Liver (tissue), 10 donors: ENCODE measurements at places on chromosomes 5 and 9. TPM values are rescaled to one million over a fixed set of nuclear protein-coding genes. Genes with fewer than 3 reads are reported as not detected.

DNA sequence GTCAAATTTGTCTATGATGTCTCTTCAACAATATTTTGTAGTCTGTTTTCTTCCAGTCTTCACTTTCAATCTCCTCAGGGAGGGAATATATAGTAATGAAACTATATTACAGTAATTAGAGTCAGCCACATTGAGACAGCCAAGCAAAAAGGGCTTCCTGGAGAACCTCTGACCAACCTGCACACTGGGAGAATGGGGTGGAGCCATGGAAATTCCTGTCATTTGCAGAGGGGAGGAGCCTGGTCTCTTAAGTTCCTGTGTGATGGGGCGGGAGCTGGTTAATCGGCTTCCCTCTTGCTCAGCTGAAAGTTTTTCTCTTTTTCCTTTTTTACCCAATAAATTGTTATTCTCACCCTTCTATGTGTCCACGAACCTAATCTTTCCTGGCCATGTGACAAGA lies 1220.0 kb downstream of the PTPRD start:
- no peak overlapping the region for H3K4me3 ChIP-seq
- no peak for DNase-seq
- H3K36me3 ChIP-seq: no peaks in the 10 kb centered on the region
- no peak overlapping the region for H3K27ac ChIP-seq

- H3K27ac ChIP-seq: no peak overlapping the region
- H3K4me3 ChIP-seq: no peak overlapping the region
- H3K27me3 ChIP-seq: no peaks in the 10 kb centered on the region
These were observed 10.4 kb downstream of the CCL28 start for GRCh38 chr5:43401827-43402226.

- H3K27me3 ChIP-seq: no peaks in the 10 kb centered on the region
- H3K27ac ChIP-seq: no peak overlapping the region
- H3K4me1 ChIP-seq: no peaks in the 10 kb centered on the region
- H3K36me3 ChIP-seq: no peaks in the 10 kb centered on the region
- no peak overlapping the region for H3K4me3 ChIP-seq
These were observed 236.1 kb downstream of the ASTN2 start for GRCh38 chr9:117178596-117179375.

- H3K4me1 ChIP-seq: no peaks in the 10 kb centered on the region
- no peak overlapping the region for H3K4me3 ChIP-seq
These were observed 1.2 kb downstream of the TPPP start for GRCh38 chr5:691817-692528.

DNA sequence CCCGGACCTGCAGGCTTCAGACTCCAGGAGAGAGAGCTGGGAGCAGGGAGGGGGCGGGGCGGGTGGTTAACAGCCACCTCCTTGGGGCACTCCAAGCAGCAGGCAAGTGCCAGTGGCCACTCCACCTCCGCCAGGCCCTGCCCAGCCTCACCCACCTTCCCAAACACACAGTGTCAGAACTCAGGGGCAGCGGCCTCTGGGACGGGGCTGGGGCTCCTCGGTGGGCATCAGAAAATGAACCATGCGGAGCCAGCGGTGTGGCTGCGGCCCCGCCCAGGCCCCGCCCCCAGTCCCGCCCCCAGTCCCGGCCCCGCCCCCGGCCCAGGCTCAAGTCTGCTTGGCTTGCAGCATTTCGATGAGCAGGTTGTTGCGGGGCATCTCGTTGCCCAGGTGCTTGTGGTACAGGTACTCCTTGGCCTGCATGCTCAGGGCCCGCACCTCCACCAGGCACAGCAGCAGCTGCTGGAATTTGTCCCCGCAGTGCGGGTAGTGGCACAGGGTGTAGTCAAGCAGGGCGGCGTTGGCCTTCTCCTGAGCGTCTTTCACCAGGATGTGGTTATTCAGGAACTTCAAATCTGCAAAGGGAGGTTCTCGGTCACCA lies 24.7 kb downstream of the NR5A1 start:
- peak; percentile 48 for DNase-seq
- no peaks in the 10 kb centered on the region for H3K36me3 ChIP-seq
- H3K27ac ChIP-seq: no peak overlapping the region
- peaks cover 2% of the 10 kb centered on the region for H3K27me3 ChIP-seq
- no peaks in the 10 kb centered on the region for H3K4me1 ChIP-seq
- H3K4me3 ChIP-seq: no peak overlapping the region

The ANKRD31 gene
- 0.08 TPM for total RNA-seq

The RNF44 gene
- 3.9 TPM for total RNA-seq

GRCh38 chr9:2154731-2155130 lies 139.6 kb downstream of the SMARCA2 start:
- no peak for DNase-seq
- H3K27me3 ChIP-seq: no peaks in the 10 kb centered on the region
- H3K36me3 ChIP-seq: no peaks in the 10 kb centered on the region
- no peaks in the 10 kb centered on the region for H3K4me1 ChIP-seq

The STC2 gene
- not detected for total RNA-seq

The N4BP3 gene
- 0.28 TPM for total RNA-seq

DNA sequence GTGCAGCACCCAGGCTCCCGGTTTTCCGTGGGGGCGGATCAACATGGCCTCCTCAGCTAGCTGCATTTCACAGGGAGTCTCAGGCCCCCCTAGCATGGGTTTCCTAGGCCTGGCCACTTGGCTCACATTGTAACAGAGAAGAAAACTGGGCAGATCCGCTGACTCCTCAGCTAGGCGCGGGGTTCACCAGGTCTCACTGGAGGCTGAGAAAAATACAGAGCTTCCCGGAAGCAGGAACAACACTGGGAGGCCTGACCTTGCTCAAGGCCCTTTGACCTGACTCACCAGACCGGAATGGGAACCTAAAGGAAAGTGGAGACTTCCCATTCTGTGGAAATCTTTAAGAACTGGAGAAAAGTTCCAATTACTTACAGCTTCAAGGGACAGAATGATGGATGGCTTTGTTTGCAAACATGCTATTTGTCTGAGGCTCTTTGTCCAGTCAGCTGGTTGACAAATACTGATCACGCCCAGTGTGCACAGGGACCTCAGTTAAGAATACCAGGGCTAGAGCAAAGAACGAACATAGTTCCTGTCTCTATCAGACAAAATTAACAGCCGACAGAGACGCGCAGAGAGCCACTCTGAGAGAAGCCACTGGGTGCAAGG lies 88.7 kb upstream of the LRRTM2 start:
- no peaks in the 10 kb centered on the region for H3K4me1 ChIP-seq
- H3K27me3 ChIP-seq: no peaks in the 10 kb centered on the region
- DNase-seq: no peak
- H3K27ac ChIP-seq: no peak overlapping the region
- no peak overlapping the region for H3K4me3 ChIP-seq
- H3K36me3 ChIP-seq: no peaks in the 10 kb centered on the region

- H3K4me1 ChIP-seq: no peaks in the 10 kb centered on the region
- DNase-seq: no peak
- no peaks in the 10 kb centered on the region for H3K27me3 ChIP-seq
- H3K4me3 ChIP-seq: no peak overlapping the region
- no peak overlapping the region for H3K27ac ChIP-seq
These were observed 22.1 kb downstream of the ITGA2 start for GRCh38 chr5:53011233-53011632.

DNA sequence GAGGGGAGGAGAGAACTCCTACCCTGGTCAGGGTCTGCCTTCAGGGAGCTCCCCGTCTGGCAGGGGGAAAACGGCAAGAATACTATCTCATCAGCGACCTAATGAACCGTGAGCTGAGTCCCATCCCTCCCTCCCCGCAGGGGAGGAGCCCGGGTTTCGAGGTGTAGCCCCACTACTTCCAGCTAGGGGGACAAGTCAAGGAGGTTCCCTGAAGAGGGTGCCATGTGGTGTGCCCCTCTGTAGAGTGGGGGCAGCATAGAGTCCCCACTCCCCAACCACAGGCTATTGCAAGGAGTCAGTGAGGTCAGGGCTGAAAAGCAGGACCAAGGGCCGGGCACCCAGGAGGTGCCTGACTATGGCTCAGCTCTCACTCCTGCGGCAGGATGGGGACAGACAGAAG lies 50.9 kb upstream of the RXRA start:
- no peaks in the 10 kb centered on the region for H3K36me3 ChIP-seq
- no peaks in the 10 kb centered on the region for H3K27me3 ChIP-seq
- no peak overlapping the region for H3K4me3 ChIP-seq
- DNase-seq: no peak
- H3K4me1 ChIP-seq: peaks cover 5% of the 10 kb centered on the region
- no peak overlapping the region for H3K27ac ChIP-seq

GRCh38 chr5:87599778-87600177 lies 187.0 kb upstream of the CCNH start:
- H3K4me3 ChIP-seq: no peak overlapping the region
- no peaks in the 10 kb centered on the region for H3K27me3 ChIP-seq
- no peaks in the 10 kb centered on the region for H3K4me1 ChIP-seq
- H3K27ac ChIP-seq: no peak overlapping the region
- H3K36me3 ChIP-seq: no peaks in the 10 kb centered on the region
- DNase-seq: no peak

DNA sequence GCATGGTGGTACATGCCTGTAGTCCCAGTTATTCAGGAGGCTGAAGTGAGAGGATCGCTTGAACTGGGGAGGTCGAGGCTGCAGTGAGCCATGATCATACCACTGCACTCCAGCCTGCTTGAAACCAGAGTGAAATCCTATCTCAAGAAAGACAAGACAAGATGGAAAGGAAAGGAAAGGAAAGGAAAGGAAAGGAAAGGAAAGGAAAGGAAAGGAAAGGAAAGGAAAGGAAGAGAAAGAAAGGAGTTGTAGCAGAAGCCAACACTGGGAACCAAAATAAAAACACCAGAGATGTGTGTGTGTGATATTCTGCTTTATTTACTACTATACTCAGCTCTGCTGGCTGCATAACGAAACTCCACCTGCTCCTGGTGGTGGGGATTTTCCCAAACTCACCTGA lies 115.3 kb downstream of the DRD1 start:
- H3K27me3 ChIP-seq: no peaks in the 10 kb centered on the region
- H3K27ac ChIP-seq: no peak overlapping the region
- H3K4me3 ChIP-seq: no peak overlapping the region
- no peak for DNase-seq
- no peaks in the 10 kb centered on the region for H3K4me1 ChIP-seq

GRCh38 chr5:174520420-174521396 lies 203.7 kb upstream of the MSX2 start:
- no peak overlapping the region for H3K4me3 ChIP-seq
- no peaks in the 10 kb centered on the region for H3K36me3 ChIP-seq
- no peaks in the 10 kb centered on the region for H3K4me1 ChIP-seq

The CCL19 gene
- 0.33 TPM for total RNA-seq

The HMGXB3 gene
- total RNA-seq: 22.9 TPM
